Prostate gland (tissue), 2 donors: ENCODE measurements at places on chromosomes 13 and 19. TPM values are rescaled to one million over a fixed set of nuclear protein-coding genes. Genes with fewer than 3 reads are reported as not detected.

Gene SHISA2
- 2.6 TPM for total RNA-seq

DNA sequence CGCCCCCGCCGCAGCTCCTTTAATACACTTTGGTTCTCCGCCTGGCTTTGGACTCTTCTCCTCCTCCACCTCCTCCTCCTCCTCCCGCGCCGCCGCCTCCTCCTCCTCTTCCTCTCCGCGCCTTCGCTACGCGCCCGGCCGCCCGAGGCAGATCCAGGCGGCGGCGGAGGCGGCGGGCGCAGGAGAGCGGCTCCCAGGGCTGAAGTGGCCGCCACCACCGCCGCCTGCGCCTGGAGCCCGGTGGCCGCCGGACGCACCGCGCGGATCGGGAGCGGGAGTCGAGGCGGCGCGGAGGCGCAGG, at the start of gene ZIC2:
Gene ZIC2 (plus strand): TSS at position 50 of the 301 bp plus-strand sequence. CDS start 281 bp downstream, outside the sequence.
- H3K4me3 ChIP-seq: peak within 1 kb of the TSS; percentile 45
- H3K4me1 ChIP-seq: peaks cover 11% of the 10 kb centered on the region
- DNase-seq: no peak
- no peaks in the 10 kb centered on the region for H3K36me3 ChIP-seq

DNA sequence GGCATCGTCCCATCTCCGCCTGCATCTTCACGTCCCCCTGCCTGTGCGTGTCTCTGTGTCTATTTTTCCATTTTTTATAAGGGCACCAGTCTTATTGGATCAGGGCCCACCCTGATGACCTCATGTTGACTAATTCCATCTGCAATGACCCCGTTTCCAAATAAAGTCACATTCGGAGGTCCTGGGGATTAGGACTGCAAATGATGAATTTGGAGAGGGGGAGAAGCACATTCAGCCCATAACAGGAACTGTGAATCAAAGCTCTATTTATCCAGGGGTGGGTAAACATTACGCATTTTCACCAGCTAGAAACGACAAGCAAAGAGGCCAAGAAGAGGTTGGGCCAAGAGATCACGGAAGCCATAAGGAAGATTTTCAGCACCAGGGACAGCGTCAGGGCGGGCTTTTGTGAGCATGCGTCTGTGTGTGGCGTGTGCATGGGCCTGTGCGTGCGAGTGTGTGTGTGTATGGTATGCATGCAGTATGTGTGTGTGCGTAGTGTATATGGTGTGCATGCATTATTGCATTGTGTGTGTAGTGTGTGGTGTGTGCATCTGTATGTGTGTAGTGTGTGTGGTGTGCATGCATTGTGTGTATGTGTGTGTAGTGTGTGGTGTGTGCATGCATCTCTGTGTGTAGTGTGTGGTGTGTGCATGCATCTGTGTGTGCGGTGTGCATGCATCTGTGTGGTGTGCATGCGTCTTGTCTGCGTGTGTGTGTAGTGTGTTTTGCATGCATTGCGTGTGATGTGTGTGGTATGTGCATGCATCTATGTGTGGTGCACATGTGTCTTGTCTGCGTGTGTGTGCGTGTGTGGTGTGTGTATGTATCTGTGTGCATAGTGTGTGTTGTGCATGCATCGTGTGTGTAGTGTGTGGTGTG, 19.6 kb downstream of the CELF5 start:
- H3K36me3 ChIP-seq: no peaks in the 10 kb centered on the region
- H3K4me1 ChIP-seq: no peaks in the 10 kb centered on the region
- no peaks in the 10 kb centered on the region for H3K27me3 ChIP-seq
- H3K27ac ChIP-seq: no peak overlapping the region

Gene KLK2
- 10,024 TPM for total RNA-seq

Gene CEACAM21
- total RNA-seq: 1.5 TPM

DNA sequence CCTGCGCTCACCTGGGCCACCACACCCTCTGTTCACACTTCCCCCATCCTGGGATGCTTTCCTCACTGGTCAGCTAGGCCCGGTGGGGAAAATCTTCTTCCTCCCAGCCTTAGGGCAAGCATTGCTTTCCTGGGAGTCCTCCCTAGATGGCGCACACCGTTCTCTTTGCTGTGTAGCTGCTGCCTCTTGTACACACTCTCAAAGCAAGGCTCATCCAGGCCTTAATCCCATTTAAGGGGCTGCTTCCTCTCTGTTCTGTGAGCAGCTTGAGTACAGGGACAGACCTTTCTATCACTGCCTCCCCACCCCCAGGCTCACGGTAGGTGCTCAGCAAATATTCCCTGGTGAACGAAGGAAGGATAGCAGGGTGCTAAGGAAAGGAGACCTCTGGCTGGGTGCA, 11.1 kb downstream of the SLC7A10 start:
- DNase-seq: no peak
- no peaks in the 10 kb centered on the region for H3K36me3 ChIP-seq
- no peaks in the 10 kb centered on the region for H3K4me1 ChIP-seq
- H3K27ac ChIP-seq: no peak overlapping the region
- H3K27me3 ChIP-seq: no peaks in the 10 kb centered on the region

DNA sequence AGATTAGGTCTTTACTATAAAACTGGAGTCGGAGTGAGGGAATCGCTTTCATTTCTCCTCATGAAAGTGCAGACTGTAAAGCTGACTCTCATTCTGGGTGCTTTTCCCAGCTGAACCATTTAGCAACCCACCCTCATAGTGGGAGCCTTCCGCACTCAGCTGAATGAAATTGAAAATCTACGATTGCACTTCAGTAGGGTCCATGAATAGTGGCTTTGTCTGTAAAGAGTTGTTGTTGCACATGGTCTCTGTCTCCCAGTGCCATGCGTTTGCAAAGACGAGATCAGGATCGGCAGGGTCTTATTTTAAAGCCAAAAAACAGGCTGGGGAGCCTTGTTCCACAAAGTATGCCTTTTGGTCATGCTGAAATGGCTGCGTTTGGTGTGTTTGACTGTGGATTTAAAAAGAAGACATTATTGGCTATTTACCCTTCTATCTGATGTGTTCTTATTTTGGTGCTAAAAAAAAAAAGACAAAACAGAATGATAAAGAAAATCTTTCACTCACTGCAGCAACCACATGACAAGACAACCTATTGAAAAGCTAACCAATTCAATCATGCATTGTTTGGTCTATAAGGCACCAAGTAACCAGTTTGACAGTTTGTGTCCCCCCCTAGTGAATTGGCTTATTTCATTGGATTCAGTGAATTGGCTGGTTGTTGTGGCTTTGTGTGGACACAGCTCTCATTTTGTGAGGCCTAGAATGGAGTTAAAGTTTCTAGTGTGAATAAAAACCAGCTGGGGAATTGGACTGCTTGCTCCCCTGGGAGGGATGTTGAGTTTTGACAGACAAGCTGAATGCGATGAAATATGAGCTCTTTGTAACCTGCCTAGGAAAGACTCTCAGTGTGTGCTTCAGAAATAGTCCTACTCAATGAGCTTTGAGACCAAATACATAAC, 65.6 kb downstream of the ARHGAP35 start:
- no peak overlapping the region for H3K4me3 ChIP-seq
- no peak for DNase-seq
- H3K27ac ChIP-seq: peak overlapping the region; percentile 71
- no peaks in the 10 kb centered on the region for H3K36me3 ChIP-seq
- H3K27me3 ChIP-seq: no peaks in the 10 kb centered on the region

DNA sequence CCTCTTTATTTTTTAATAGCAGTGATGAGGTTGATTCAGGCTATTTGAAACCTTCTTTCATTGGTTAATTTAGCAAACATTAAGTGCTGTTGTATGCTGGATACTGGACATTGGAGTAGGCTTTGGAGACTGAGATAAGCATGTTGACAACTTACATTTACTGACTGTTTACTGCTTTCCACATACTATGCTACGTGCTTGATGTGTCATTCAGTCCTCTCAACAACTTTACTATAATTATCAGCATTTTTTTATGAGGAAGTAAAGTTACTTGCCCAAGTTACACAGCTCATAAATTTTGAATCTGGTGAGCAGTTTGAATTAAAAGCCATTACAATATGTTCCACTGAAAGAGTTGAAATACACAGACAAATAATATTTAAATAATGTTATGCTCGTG, 83.8 kb downstream of the GJA3 start:
- no peak overlapping the region for H3K4me3 ChIP-seq
- no peaks in the 10 kb centered on the region for H3K4me1 ChIP-seq
- H3K27ac ChIP-seq: no peak overlapping the region
- DNase-seq: no peak
- H3K27me3 ChIP-seq: no peaks in the 10 kb centered on the region

DNA sequence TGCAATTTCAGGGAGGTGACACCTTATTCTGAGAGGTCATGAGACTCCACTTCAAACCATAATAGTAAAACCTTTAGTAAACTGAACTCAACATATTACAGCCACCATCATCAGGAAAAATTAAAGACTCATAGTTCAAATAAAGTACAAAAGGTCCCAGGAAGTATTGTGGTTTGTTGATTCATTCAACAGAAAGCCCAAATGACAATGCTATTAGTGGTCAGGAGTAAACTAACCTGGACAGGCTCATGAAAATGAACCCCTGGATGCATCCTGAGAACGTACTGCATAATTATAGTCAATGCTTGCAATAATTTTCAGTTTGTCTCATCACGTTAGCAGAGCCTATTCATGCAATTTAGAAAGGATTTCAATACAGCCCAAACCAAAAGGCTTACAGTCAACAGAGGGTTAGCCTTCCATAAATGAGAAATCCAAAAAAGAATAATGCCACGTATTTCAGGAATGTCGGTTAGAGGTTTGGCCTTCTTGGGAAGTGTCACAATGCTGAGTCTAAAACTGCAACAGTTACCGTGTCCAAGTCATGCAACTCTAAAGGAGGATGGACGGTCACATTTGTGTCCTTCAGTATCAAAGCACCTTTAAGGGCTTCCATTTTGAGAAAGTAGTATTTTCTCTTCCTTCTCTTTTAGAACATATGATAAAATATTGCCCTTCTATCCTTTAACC, 280.8 kb downstream of the ABCC4 start:
- H3K4me3 ChIP-seq: no peak overlapping the region
- no peaks in the 10 kb centered on the region for H3K36me3 ChIP-seq
- no peak overlapping the region for H3K27ac ChIP-seq
- H3K4me1 ChIP-seq: no peaks in the 10 kb centered on the region
- H3K27me3 ChIP-seq: no peaks in the 10 kb centered on the region
- no peak for DNase-seq

Gene KLK7
- 0.68 TPM for total RNA-seq

Gene WDR88
- 3.9 TPM for total RNA-seq

DNA sequence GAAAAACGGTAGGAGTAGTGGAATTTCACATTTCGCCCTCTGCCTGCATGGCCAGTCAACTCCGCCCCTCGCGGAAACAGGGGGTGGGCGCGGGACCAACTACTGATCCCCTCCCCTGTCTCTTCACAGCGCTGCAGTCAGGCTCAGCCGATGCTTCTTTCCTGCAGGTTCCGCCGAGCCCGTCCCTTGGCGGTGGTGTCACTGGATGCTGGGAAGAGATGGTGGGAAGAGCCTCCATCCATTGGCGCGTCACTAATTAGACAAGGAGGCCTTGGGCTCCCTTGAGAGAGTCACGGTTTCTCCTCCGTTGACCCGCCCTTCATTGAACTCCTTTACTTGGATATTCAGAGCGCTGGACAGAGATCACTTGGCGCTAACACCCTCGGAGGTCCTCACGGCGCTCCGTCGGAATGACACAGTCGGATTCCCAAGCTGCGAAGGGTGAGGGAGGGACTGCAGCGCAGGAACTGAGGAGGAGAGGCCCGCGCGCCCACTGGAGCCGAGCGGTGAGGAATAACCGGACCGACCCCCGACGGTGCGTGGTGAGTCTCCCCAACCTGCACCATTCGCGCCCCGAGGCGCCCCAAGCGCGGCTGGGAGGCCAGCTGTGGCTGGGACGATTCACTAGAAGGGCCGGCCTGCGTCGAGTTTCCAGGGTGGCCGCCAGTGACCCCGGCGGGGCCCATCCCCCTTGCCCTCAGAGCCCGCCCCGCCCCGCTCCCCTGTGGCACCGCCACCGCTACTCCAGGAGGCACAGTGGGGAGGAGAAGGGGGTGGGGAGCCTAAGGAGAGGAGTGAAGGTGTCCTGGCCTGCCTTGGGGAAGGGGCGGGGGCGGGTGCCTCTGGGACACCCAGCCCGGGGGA, 11.2 kb upstream of the CEACAM21 start:
- H3K4me1 ChIP-seq: no peaks in the 10 kb centered on the region
- H3K4me3 ChIP-seq: no peak overlapping the region
- peaks cover 20% of the 10 kb centered on the region for H3K27me3 ChIP-seq
- H3K27ac ChIP-seq: no peak overlapping the region
- peak; percentile 2 for DNase-seq

GRCh38 chr13:26051657-26052311, at the start of gene SHISA2:
Gene SHISA2 (minus strand): TSS chr13:26052016. CDS start chr13:26050975, 1,041 bp downstream.
- H3K36me3 ChIP-seq: no peaks in the 10 kb centered on the region
- H3K27me3 ChIP-seq: peaks cover 9% of the 10 kb centered on the region
- DNase-seq: peak; percentile 16
- H3K4me1 ChIP-seq: no peaks in the 10 kb centered on the region
- H3K27ac ChIP-seq: no peak within 1 kb of the TSS
